ENCODE measurements at places on chromosomes 5 and 9.
A peak's percentile ranks its signal among the peaks of the same experiment; 100 is the strongest.

DNA sequence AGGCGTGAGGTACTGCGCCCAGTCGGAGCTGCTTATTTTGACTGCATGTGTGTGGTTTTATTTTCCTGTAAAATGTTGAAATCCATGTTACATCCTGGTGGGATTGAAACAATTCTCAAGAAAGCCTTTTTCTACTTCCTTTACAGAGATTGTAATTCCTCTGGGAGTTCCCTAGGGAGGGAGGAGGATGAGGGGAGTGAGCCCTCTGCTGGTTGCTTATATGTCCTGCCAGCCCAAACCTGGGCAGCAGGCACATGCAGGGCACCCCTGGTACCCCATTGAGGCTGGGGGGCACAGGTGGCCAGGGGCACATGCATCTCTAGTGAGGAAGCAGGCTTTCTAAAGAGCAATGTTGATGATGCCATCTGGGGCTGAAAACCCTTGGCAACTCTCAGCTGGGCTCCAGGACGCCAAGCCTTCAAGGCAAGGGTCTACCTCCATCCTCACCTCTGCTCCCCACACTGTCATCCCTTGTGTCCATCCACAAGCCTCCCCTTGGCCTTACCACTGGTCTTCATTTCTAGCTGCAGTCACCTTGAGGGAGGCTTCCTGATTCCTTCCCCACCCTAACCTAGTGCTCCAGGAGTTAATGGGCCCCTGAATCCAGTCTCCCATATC lies 84.7 kb upstream of the TNFSF8 start:
- no peak for DNase-seq

DNA sequence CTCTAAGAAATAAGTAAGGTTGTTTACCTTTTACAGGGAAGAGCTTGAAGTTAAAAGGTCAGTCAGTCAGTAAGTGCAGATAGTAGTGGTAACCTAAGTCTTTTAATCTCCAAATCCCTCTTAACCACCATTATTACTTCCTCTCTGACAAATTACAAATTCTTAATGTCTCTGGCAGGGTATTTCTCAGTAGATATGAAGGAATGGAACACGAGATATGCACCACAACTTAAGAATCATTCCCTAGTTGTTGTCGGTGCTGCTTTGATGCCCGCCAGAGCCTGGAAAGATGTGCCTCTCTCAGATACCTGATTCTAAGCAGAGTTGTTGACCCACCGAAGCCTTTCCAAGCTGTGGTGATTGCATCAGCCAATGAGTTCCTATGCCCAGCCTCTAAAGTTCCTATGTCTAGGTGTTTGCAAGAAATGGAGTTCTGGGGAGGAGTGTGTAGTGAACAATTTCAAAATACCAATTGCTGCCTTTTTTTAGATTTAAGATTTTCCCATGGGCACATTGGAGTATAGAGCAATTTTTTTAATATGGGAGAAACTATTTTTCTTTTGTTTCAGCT lies 78.5 kb downstream of the CD180 start:
- no peak for DNase-seq

- no peak for DNase-seq
Observed at GRCh38 chr5:159444441-159445082, 114.3 kb upstream of the IL12B start.

- no peak for DNase-seq
Observed at GRCh38 chr5:150142959-150143349, 12.7 kb downstream of the PDGFRB start.

DNA sequence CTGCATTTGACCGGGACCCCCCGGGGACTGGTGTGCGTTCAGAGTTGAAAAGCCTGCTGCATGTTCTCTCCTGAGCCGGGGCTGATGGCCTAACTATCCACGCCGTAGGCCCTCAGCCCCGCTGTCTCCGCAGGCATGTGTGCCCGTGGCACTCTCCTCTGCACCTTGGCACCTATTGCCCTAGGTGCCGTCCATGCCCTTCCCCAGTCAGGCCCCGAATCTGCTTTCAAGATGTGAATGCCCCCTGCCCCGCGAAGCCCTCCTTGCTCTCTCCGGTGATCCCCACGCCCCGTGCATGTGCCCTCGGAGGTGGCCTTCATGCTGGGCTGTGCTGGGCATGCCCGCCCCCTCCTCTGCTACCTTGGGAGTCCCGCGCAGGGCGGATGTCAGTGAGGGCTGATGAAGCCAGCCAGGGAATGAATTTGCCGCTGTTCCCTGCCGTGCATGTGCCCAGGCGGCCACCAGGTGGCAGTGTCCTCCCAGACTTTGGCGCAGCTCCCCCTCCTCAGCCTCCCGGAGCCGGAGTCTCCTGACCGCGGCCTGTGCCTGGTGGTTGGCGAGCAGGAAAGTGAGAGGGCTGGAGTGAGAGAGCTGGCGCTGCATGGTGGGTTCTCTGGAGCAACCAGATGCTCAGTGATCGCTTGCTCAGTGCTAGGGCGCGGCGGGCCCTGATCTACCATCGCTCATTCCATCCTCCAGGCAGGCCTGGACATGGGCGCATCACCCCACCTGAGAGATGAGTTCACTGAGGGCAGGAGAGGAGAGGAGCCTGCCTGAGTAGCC lies 112.9 kb upstream of the LMX1B start:
- peak; percentile 42 for DNase-seq
